Aorta (tissue), 5 donors: ENCODE measurements at places on chromosomes 11 and 22. TPM values are rescaled to one million over a fixed set of nuclear protein-coding genes. Genes with fewer than 3 reads are reported as not detected.

Gene SCO2
- total RNA-seq = 5.1 TPM

Gene KIF18A
- 1.0 TPM for total RNA-seq

Gene TUB
- 12.9 TPM for total RNA-seq

Gene SYT13
- total RNA-seq = not detected

Gene KCNJ1
- 0.19 TPM for total RNA-seq

Gene CRELD2
- total RNA-seq = 41.6 TPM

Gene MIOX
- total RNA-seq = not detected

Gene GSTT4
- not detected for total RNA-seq

Gene APLP2
- total RNA-seq = 414 TPM

Gene RAG2
- not detected for total RNA-seq

Gene VWA5A
- 56.7 TPM for total RNA-seq

Gene MYRF
- 0.23 TPM for total RNA-seq

Gene MOGAT2
- total RNA-seq = not detected

Gene DENND6B
- total RNA-seq = 7.0 TPM

Gene CSNK2A3
- 3.9 TPM for total RNA-seq

Gene UBQLNL
- 1.3 TPM for total RNA-seq

Gene RAB36
- total RNA-seq = 1.8 TPM

Gene C11orf86
- total RNA-seq = not detected

Gene PKDREJ
- total RNA-seq = 0.15 TPM

Gene MYBPC3
- total RNA-seq = 0.42 TPM

Gene SEC14L6
- 1.7 TPM for total RNA-seq

Gene ZNF195
- total RNA-seq = 13.7 TPM

Gene OR52I1
- total RNA-seq = not detected

Gene MMP27
- not detected for total RNA-seq

Gene MRGPRF
- 75.7 TPM for total RNA-seq

Gene ACTN3
- total RNA-seq = 3.0 TPM

Gene FXYD6
- 28.7 TPM for total RNA-seq

Gene EXPH5
- 1.8 TPM for total RNA-seq

Gene MTNR1B
- total RNA-seq = not detected

Gene RNF214
- 27.2 TPM for total RNA-seq
